ENCODE measurements at places on chromosomes 13 and 19.

- DNase-seq = no peak
Measured at GRCh38 chr13:21402586-21403307, 56.4 kb downstream of the ZDHHC20 start.

GRCh38 chr13:113950451-113951245 is 23.2 kb downstream of the C13orf46 start:
- no peak for DNase-seq

- no peak for DNase-seq
Measured at GRCh38 chr19:57648331-57649003, 15.5 kb downstream of the ZNF211 start.

GRCh38 chr19:10682397-10683063 is 18.7 kb upstream of the QTRT1 start:
- DNase-seq = no peak

GRCh38 chr13:65063753-65064152 is 2166.4 kb downstream of the PCDH9 start:
- no peak for DNase-seq

All from body of pancreas (tissue), 4 donors.